ENCODE measurements at places on chromosomes 11 and 22.

DNA sequence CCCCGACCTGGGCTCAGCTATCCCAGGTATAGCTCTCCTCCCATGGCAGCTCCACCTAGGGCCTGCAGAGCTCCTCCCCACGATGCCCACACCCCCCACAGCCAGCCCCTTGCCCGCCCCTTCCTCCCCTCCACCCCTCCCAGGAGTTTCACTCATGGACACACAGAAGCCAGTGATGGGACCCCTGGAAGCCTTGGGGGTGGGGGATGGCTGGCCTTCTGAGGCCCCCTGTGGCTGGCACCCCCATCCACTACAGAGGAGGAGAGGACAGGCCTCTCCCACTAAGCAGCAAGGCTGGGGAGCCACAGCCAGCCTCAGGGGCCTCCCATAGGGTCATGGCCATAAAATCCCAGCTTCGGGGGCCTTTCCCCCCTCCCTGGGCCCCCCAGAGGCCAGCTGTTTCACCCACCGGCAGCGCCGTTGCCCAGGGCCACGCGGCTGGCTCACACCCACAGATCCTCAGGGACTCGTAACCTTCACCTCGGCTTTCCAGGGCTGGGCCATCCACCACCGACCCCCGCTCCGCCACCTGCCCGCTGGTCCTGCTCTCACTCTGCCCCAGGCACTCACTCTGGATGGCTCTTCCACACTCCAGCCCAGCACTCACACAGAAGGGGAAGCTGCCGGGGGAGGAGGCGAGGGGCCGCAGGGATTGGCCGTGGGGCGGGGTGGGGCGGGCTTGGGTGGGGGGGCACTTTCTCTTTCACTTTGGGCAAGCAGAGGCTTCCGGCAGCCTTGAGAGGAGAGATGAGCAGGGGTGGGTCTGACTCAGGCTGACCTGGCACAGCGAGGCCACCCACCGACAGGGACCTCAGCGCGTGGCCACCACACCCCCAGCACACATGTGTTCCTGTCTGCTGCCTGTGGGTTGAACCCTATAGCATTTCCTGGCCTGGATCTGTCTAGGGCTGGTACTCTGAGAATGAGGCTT lies 2.2 kb downstream of the SLC25A22 start:
- peak; percentile 74 for DNase-seq

- DNase-seq: no peak
Observed at GRCh38 chr11:7677071-7677470, 3.8 kb upstream of the CYB5R2 start.

DNA sequence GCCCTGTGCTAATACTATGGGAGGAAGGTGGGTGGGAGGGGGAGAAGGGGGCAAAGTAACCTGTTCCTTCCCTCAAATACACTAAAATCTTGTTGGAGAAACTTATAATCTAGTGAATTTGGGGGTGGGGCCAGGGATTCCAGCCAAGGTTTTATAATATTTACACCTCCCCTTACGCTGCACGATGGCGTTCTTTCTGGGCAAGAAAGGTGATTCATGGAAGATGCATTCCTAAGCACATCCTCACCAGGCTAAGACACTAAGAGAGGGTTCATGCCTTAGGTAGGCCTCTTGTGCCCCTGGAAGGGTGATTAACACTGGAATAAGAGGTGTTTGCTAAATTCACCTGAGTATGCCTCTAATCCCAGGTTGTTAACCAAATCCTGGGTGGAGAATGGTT lies 82.6 kb downstream of the BARX2 start:
- DNase-seq: no peak

DNA sequence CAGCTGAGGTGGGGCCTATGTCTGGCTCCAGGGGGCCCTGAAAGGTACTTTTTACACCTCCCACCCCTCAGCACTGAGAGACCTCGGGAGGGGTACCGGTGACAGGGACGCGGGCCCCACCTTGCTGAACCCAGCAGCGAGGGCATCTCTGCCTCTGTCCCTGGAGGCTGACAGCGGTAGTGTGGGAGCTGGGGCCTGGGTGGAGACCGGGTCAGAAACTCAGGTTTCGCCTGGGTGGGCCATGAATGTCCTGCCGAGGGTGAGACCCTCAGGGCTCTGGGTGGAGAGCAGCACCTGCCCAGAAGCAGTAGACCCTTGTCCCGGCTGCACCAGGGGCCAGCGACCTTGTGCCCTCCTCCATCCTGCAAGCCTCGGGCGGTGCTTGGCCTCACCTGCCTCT lies 22.2 kb downstream of the PTDSS2 start:
- DNase-seq: no peak

GRCh38 chr22:27804470-27805297 lies 3.1 kb upstream of the MN1 start:
- DNase-seq: no peak
